ENCODE measurements at places on chromosomes 13 and 19.

GRCh38 chr13:27975564-27976361, 6.6 kb upstream of the CDX2 start:
- no peak for DNase-seq

DNA sequence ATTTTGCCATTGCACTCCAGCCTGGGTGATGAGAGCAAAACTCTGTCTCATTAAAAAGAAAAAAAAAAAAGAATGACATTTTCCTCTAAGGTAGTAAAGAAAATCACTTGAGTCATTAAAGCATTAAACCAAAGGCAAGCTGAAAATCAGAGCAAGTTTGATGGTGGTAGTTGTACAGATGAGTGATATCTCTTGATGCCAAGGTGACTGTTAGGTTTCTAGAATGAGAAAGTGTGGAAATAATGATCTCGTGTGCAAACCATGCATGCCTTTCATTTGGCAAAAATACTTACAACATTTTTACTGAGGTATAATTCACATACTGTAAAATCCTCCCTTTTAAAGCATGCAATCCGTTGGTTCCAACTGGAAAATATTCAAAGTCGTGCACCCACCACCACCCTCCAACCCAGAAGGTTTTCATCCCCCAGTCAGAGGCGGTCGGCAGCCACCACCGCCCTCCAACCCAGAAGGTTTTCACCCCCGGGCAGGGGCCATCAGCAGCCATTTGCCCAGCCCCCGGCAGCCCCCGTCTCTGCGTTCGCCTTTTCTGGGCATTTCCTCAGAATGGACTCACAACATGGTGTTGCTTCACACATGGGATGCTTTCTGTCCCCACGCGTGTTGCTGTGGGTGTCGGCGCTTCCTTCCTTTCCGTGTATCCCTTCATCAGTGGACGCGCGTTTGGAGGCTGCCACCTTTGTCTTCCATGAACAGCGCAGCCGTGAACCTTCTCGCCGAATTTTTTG, 90.2 kb downstream of the ATP11A start:
- no peak for DNase-seq

DNA sequence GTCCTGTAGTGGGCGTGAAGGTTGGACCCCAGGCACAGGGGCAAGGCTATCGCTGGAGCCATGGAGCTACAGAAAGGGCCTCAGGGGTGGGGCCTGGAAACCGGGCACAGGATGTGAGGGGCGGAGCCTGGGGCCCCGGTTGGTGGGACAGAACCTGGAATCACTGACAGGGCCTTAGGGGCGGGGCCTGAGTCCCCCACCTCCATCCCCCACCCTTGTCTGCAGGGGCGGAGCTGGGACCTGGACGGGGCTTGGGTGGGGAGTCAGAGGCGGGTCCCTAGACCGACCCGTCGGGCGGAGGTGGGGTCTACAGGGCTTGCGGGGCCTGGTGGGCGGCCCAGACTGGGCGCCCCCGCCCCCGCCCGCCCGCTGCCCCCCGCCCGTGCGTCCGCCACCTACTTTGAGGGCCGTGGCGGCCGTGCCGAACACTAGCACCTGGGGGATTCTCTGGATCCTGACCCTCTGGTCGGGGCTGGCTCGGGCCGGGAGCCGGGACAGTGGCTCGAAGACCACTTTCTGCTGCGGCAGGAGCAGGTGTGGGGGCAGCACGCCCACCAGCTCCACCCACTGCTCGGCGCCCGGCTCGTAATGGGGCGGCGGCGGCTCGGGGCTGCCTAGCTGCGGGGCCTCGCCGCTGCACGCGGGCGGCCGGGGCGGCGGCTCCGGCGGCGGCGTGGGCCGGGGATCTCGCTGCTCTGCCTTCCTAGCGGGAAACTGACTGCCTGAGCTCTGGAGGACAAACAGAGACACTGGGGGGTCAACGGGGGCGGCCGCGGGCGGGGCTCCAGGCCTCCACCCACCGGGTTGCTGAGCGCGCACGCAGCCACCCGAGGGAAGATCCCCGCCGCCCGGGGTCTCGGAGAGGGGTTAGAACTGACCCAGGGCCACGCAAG, 26.3 kb downstream of the DCAF15 start:
- peak; percentile 5 for DNase-seq

DNA sequence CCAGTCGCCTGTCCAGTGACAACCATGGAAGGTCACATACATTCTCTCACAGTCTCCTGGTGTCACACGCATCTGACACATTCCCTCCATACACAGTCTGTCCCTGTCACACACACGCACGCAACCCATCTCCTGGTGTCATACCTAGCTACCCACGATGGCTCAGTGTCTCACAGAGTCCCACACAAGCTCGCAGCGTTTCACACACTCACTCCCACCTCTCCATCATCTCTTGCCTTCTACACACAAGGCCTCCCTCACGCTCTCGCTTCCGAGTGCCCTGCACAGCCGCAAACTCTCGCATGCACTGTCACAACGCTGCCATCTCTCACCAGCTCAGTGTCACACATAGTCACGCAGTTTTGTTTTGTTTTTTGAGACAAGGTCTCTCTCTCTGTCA, 1.2 kb upstream of the GNG8 start:
- peak; percentile 51 for DNase-seq

DNA sequence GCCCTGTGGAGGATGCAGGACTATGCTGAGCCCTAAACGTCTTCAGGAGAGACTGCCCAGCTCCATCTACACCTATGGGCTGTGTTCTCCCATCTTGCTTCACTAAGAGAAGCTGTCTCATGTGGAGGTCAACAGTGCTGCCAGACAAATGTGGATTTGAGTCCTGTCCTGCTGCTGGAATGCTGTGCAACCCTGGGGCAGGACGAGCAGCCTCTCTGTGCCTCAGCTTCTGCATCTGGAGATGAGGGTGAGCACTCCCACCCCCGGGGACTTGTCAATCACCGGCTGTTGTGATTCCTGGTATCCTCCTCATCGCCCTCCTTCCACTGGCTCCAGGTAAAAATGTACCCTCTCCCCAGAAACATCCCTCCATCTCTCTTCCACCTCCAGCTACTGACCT, 16.3 kb downstream of the EPS15L1 start:
- DNase-seq, result no peak

DNA sequence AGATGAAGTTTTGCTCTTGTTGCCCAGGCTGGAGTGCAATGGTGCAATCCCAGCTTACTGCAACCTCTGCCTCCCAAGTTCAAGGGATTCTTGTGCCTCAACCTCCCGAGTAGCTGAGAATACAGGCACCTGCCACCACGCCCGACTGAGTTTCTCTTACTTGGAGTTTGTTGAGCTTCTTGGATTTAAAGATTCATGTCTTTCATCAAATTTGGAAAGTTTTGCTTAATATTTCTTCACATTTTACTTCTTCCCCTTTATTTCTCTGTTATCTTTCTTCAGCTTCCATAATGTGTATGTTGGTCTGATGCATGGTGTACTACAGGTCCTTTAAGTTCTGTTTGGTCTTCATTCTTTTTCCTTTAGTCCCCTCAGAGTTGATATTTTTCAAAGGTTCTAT, 8.9 kb upstream of the ZNF560 start:
- no peak for DNase-seq

DNA sequence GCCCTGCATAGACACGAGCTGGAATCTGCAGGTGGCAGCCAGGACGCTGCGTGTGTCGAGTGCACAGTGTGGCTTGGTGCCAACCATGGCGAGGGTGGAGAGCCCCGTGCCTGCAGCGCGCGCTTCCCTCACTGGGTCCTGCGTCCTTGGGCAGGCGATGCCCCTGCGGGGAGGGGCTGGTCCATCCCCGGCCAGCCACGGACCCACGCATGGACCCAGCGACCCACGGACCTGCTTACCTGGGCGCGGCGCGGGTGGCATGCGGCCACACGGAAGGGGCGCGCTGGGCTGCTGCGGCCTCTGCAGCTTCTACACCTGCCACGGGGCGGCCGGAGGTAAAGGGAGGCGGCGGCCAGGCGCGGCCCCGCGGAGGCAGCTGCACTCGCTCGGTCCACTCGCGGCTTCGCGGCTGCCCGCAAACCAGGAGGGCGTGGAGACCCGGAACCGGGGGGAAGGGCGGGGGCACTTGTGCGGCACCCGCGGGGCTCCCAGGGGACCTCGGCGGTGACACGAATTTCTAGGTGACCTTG, 569 bp upstream of the MCF2L start:
- no peak for DNase-seq

- DNase-seq, result no peak
These were observed 207.3 kb downstream of the TEX29 start for GRCh38 chr13:111527614-111528229.

GRCh38 chr13:111212517-111212873, 97.4 kb downstream of the ARHGEF7 start:
- no peak for DNase-seq

DNA sequence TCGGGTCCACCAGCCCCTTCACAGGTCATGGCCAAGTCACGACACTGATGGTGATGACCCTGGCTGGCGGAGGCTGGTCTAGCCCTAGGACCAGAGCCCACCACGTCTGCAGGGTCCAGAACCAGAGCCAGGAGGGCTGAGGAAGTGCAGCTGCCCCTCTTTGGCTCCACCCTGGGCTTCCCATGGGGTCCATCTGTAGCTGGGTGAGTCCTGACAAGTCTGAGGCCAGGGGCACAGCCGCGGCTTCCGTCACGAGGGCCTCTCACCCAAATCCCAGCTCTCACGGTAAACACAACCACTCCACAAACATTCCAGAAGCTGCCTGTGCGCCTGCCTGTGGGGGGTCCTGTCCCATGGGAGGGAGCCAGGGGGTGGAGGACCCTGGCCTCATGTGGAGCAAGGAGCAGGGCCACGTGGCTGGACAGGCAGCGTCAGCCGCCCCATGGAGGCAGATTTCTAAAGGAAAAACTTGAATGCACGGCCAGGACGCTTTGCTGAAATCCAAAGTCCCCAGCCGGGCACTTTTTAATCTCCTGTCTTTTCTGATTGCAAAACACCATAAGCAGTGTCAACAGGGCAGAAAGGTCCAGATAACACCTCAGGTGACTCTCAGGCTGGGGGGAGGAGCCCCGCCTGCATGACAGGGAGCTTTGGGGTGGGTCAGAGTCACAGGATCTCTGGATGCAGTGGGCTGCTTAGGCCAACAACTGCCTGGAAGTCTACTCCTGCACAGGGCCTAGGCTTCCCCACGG, 29.9 kb downstream of the CEBPG start:
- no peak for DNase-seq

GRCh38 chr19:54262066-54262465, 5.0 kb upstream of the LILRB5 start:
- no peak for DNase-seq

GRCh38 chr13:111384441-111385182, 64.2 kb downstream of the TEX29 start:
- no peak for DNase-seq

Data from nucleus accumbens (tissue), 56 donors.